ENCODE measurements at places on chromosomes 5 and 9.
A peak's percentile ranks its signal among the peaks of the same experiment; 100 is the strongest.

DNA sequence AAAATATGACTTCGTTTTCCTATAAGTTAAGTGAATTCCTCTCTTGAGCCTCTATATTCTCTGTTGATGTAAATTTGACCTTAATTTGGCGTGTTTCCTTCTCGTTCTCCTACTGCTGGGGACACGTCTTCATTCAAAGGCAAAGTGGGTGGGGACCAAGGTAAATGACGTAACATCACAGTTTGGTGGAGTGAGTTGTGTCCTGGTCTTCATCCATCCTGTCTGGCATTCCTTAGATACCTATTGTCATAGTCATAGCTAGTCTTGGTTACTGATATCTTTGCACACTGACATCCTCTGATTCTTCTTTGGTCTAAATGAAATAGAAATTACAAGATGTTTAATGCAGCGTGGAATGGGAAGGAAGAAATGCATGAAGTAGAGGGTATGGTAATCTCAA lies 108.5 kb downstream of the NNT start:
- DNase-seq, result no peak

DNA sequence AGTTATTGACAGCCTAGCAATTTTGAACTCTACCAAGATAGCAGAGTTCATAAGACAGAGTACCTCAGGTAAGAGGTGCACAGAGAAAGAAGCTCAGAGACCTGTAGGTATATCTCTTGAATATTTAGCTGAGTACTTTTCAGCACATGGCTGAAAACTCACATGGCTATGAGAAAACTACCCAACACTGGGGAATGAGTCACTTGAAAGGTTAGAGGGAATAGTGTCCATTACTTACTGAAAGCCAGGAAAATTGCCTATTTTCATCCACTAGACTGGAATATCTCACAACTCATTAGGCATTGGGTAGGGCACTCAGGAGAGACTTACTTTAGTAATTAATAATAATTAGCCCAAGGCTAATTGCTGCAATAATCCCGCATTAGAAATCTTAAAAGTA lies 8.3 kb downstream of the TSLP start:
- no peak for DNase-seq

DNA sequence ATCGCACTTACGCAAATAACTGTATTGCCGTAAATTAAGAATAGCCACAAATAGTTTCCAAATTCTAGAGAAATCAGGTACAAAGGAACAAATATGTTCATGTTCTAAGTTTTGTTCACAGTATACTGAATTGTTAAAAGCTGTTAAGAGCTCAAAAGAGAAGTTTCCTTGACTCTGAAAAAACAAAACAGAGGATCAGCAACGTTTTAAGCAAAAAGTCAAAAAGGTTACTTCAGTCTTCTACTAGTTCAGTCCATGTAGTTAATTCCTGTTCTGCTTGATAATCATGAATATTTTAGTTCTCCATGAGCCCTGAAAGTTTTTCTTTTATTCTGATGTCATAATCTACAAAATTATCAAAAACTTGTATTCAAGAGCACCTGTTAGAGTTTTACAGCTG lies 128.6 kb upstream of the MAST4 start:
- no peak for DNase-seq

DNA sequence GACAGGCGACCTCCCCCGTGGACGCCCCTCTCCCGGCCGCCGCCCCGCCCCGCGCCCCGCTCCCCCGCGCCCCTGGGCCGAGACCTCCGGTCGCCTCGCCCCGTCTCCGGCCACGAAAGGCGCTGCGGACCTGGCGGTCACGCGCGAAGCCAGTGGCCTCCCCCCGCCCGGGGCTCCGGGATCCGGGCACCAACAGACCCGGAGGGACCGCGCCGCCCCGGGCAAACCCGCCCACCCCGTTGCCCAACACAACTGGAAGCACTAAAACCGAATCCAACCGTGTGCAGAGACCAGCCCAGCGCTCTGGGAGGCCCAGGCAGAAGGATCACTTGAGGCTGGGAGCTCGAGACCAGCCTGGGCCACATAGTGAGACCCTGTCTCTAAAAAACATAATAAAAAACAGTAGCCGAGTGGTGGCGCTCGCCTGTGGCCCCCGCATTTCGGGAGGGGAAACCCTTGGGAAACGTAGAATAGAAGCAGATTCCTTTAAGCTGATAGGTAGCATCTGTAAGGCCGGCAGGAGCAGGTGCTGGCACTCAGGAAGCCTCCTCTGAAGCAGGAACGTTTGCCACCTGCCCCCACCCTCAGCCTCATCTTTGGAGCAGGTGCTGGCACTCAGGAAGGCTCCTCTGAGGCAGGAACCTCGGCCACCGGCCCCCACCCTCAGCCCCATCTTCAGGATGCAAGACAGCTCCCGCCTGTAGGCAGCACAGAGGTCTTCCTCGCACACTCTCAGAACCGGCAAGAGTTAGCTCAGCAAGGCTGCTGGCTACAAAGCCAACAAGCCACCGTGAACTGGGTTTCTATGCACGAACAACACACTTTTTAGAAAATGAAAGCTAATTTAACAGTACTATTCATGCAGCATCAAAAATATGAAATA lies 4.6 kb upstream of the SLC9A3 start:
- no peak for DNase-seq

DNA sequence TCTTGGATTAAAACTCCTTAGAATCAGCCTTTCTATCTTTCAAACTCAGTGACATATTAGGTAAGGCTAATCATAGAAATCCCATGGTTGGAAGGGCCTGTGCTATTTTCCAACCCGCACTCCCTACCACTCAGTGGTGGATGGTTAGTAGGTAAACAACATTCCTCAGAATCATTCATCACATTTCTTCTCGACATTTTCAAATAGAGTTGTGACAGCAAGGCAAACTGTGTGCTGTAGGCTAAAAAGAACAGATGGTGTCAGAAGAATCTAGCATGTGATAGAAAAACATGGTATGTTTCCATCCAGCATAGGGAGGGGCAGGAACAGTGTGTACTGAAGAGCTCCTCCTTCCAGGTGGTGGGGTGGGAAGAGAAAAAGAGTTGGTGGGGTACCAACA lies 227.3 kb upstream of the NMUR2 start:
- no peak for DNase-seq

DNA sequence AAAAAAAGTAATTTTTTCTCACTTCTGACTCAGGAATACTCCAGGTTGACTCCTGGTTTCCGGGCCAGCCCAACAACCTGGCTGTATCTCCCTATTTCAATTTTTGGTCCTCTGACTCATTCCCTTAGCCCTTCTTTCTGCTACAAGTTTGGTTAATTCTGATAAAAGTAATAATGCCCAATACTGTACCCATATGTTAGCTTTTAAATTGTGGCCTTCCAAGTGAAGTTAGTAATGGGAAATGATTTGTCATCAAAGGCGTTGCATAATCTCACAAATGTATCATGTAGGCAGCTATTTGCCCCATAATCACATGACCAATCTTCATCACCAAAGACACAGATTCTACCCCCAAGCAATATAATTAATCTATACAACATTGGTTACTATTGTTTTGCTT lies 31.1 kb upstream of the BNC2 start:
- no peak for DNase-seq

- no peak for DNase-seq
Measured at GRCh38 chr5:111675201-111675934, 81.6 kb downstream of the NREP start.

- DNase-seq, result peak; percentile 56
Measured at GRCh38 chr9:89319015-89319905, 960 bp downstream of the SECISBP2 start.

- no peak for DNase-seq
Measured at GRCh38 chr9:70415041-70415440, 584 bp upstream of the KLF9 start.

- DNase-seq, result peak; percentile 47
Measured at GRCh38 chr9:99782962-99783718, 38.5 kb upstream of the NR4A3 start.

DNA sequence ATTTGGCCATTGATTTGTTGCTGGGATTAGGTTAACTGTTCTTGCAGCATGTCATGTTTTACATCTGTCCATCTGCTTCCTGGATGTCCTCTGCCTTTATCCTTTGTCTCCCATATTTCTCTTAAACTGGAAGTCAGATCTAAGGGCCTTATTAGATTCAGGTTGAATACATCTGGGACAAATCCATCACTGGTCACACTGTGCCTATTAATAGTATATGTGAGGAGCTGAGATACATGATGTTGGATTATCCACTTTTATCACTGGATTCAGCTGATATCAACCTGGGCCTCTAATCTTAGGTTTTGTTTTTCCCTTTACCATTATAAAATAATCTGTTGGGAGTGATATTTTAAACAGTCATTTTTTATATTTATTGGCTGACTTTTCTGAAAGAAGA lies 41.8 kb upstream of the ROPN1L start:
- DNase-seq, result no peak

- no peak for DNase-seq
Measured at GRCh38 chr5:90153031-90153430, 256.5 kb downstream of the CETN3 start.

- DNase-seq, result no peak
Measured at GRCh38 chr9:76717613-76718012, 46.6 kb upstream of the PCA3 start.

GRCh38 chr5:54234304-54234933 lies 76.0 kb downstream of the ARL15 start:
- peak; percentile 80 for DNase-seq

GRCh38 chr9:34334337-34334824 lies 5.0 kb downstream of the NUDT2 start:
- DNase-seq, result no peak

- DNase-seq, result no peak
Measured at GRCh38 chr9:114761523-114761922, 44.3 kb downstream of the TNFSF15 start.

DNA sequence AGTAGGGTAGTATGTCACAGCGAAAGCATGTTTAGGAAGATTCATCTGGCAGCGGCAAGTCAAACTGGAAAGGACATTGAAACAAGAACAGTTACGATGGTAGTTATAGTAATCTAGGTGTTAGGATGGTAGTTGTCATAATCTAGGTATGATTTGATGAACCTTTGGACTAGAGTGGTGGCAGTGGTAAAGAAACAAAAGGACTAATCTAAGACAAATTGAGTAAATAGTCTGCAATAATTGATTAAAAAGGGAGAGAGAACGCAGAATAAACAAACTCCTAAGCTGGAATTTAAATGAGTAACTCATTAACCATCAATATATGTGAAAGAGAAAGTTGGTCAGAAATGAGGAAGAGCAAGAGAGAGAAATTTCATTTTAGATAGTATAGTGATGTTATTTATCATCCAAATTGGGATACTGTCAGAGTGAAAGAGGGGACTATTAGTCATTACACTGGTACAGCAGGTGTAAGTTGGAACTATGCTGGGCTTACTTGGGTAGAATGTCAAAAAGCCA lies 56.8 kb downstream of the MTREX start:
- DNase-seq, result no peak

DNA sequence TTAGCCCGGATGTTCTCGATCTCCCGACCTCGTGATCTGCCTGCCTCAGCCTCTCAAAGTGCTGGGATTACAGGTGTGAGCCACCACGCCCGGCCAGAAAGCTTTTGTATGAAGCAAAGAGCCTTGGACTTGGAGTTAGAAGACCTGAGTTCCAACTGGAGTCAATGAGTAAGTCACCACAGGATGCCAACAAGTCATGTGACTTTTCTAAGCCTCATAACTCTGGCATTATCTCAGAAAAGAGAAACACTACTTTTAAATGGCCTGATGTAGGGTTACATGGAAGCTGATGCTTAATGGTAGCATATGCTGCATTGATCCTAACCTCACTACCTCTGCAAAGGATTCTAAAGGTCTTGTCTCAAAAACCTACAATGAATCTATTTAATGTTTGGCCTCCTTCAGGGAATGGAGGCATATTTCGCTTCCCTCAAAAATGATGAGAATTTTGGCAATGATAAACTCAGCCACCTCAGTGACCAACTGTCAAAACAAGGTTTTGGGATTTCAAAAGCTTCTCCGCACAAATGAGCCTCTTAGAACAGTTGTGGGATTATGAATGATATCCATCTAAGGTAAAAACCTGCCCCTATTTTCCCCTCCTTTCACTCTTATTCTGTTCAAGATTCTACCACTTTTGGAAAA lies 236.8 kb downstream of the ACTL7B start:
- no peak for DNase-seq

DNA sequence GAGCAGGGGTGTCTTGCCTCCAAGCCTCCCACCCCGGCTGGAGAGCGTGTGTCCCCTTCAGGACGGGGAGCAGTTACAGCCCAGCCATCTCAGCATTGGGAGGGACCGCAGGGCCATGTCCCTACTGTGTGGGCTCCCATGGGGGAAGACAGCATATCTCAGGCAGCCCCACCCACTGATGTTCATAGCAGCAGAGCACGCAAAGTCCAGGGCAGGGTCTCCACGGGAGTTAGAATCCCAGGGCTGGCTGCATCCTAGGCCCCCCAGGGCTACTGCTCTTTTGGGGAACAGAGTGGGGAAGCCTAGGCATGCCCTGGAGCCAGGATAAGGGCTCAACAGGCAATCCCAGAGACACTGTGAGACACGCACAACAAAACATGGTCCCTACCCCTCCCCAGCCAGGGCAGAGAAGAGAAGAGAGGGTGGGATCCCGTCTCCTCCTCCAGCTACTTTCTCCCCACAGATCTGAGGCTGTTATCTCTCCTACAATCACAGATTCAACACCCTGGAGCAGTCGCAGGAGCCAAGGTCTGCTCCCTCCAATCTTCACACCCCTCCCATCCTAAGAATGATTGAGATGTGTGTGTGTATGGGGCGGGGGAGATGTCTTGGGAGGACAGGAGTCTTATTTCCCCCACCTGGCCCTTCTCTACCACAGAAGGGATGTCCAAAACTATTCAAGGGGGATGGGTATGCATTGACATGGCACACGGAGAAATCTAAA lies 3.4 kb downstream of the CNTFR start:
- no peak for DNase-seq

GRCh38 chr5:122412966-122413365 lies 100.9 kb downstream of the SNCAIP start:
- no peak for DNase-seq

- DNase-seq, result no peak
Measured at GRCh38 chr5:82694711-82695285, 382.4 kb downstream of the TMEM167A start.

DNA sequence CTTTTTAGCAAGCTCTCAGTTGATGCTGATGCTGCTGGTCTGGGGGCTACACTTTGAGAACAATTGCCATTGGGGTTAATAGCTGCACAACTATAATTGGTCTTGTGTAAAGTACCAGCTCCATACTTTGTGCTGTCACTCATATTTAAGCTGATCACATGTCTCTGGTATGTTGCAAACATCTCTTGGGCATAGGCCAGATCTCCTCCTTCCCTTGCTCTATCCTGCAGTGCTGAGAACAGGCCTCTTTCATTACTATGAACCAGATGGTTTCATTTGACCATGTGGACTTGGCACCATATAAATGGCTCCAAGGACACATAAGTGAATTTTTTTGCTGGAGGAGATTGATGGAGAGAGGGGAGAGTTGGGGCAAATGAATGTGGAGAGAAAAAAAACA lies 48.4 kb downstream of the DMRT2 start:
- DNase-seq, result no peak

DNA sequence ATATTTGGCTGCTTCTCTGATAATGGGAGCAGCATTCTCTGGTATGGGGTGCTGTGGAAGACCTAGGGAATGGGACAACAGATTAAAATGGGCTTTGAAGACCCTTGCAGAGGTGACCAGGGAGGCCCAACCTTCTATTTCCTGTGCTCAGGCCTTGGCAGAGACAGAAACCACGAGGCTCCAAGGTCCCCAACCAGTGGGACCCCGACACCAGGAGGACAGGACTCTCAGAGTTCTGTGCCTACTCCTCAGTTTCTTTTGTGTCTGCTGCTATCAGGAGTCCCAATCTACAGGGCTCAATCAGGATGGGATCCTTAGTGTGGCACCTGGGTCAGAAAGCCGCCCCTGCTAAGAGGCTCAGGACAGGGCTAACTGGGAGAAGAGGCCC lies 29.3 kb downstream of the CSF2 start:
- no peak for DNase-seq
